ENCODE measurements at places on chromosomes 12 and 14.

GRCh38 chr14:67392800-67393199, 19.2 kb downstream of the PLEK2 start:
- DNase-seq, result no peak

DNA sequence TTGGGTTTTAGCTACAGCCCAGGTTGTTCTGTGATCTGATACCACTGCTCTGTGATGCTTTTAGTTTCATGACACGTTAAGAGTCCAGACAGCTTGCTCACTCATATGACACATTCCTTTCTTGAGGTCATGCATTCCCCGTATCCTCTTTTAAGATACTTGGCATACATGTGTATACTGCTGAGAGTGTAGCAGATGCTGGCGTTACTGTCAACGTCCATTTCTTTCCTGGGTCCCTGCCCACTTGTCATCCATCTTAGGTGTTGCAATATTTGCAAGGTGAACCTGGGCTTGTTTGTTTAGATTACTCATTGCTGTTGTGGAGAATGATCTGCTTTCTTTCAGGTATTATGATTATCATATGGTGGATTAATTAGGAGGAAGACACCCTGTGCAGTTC, 9.1 kb upstream of the EMP1 start:
- DNase-seq, result no peak

DNA sequence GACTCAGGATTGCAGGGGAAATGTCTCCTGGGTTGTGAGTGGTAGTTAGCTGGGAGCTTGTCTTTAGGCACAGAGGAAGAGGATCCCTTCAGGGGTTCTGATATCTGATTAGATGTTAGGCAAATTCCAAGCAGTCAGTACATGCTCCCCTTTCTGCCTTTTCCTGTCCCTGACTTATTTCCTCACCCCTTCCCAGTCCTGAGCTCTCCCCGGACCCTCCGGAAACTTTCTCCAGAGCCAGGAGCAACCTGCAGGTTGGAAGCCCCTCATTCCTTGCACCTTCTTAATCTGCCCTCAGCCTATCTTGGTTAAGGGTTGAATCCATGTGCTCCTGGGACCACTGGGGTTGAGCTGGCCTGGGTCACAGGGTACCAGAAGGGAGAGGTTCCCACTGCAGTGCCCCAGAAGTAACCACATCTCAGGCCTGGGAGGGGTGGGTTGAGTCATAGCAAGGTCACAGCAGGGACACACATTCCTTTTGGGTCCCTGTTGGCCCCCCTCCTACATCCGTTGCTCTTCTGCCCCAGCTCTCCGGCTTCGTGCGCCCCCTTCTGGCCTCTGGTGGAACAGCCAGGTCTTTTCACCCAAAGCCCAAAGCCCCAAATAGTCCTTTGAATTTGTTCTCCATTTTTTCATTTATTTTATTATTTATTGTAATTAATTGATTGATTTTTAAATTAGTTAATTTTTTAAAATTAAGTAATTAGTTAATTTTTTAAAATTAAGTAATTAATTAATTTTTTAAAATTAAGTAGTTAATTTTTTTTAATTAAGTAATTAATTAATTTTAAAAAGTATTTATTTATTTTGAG, 1.8 kb downstream of the IGFBP6 start:
- DNase-seq, result peak; percentile 95

GRCh38 chr12:20631711-20632110, 63.4 kb upstream of the SLCO1C1 start:
- no peak for DNase-seq

GRCh38 chr14:74616996-74617700, 5.1 kb upstream of the LTBP2 start:
- no peak for DNase-seq

- DNase-seq, result no peak
Observed at GRCh38 chr14:105126981-105127329, 41.6 kb downstream of the JAG2 start.

- no peak for DNase-seq
Observed at GRCh38 chr12:197911-198695, 15.9 kb downstream of the SLC6A12 start.

DNA sequence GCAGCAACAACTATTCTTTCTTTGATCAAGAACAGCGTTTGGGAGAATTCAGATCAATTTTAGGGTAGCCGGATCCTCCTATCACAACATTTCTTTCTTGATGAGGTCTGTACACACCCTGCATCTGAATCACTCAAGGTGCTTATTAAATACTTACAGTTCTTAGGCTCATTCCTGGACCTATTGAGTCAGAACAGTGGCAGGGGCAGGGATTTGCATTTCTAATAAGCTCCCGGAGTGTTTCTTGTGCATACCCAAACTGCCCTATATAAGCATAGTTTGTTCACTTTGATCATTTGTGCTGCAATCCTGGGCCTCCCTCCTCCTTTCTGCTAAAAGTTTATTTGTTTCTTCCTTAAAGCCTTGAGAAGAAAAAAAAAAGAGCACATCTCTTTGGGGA, 80.5 kb upstream of the RPH3A start:
- no peak for DNase-seq

DNA sequence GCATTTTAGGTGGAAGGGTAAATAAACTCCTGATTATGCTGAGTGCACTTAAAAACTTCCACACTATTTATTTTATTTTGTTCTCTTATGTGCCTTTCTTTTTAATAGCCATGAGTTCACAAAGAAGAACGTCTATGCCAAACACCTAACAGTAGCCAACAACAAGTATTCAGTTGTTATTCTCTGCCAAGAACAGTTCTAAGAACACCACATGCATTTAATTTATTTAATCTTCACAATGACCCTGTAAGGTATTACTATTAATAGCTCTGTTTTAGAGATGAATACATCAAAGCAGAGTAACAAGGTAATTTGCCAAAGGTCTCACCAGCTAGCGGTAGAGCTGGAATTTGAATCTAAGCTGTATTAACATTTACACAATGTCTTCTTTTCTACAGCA, 240.1 kb downstream of the ALG10B start:
- DNase-seq, result no peak

- DNase-seq, result no peak
Observed at GRCh38 chr12:104672501-104673265, 215.9 kb downstream of the CHST11 start.

DNA sequence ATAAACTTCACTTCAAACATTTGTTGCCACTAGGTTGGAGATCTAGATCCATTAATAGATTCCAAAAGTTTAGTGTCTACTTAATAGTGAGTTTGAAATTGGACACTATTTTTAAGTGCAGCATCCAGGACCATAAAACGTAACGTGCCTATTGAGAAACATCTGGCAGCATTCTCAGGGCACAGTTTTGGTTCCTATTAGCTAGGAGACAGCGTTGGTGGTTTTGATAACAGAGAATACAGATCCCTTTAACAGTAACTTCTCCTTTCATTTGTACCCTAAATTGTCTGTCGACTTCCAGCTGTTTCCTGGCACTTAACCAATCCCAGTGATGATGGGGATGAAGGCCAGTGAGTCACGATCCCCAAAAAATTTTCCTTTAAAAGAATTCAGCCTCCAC, 25.8 kb downstream of the KCNK10 start:
- no peak for DNase-seq

- no peak for DNase-seq
Observed at GRCh38 chr14:45060551-45060950, 23.4 kb upstream of the PRPF39 start.

- no peak for DNase-seq
Observed at GRCh38 chr12:124517260-124518050, 50.0 kb downstream of the NCOR2 start.

GRCh38 chr12:25286837-25287236, 36.1 kb upstream of the KRAS start:
- DNase-seq, result no peak

GRCh38 chr12:111438481-111438880, 32.8 kb downstream of the SH2B3 start:
- peak; percentile 76 for DNase-seq

- no peak for DNase-seq
Observed at GRCh38 chr12:116528065-116528464, 31.1 kb upstream of the MAP1LC3B2 start.

DNA sequence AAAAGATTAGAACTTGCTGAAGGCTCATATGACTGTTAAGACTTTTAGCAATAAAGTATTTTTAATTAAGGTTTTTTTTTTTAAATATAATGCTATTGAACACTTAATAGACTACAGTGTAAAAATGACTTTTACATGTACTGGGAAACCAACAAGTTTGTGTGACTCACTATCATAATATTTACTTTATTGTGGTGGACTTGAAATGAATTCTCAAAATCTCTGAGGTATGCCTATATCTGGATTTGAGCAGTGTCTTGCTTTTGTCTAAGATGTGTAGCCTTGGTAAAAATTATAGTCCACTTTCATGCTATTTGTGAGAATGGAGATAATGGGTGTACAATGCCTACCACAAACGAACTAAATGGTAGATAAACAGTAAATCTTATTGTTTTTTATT, 33.9 kb upstream of the NAV3 start:
- no peak for DNase-seq

DNA sequence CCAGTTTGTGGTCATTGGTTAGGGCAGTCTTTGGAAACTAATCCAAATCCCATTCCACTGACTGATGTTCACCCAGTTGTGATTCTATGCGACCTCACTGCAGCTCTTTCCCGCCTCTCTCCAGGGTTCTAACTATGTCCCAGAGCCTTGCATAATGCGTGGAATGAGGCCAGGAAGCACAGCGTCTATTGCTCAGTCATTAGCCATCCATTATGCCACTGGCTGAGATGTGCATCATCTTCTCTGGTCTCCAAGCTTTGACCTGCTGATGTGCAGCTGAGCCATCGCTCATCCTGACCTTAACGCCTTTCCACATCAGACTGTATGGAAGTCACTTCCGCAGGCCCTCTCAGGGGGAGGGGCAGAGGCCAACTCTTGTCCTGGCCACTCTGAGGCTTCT, 115.4 kb upstream of the VRK1 start:
- no peak for DNase-seq

DNA sequence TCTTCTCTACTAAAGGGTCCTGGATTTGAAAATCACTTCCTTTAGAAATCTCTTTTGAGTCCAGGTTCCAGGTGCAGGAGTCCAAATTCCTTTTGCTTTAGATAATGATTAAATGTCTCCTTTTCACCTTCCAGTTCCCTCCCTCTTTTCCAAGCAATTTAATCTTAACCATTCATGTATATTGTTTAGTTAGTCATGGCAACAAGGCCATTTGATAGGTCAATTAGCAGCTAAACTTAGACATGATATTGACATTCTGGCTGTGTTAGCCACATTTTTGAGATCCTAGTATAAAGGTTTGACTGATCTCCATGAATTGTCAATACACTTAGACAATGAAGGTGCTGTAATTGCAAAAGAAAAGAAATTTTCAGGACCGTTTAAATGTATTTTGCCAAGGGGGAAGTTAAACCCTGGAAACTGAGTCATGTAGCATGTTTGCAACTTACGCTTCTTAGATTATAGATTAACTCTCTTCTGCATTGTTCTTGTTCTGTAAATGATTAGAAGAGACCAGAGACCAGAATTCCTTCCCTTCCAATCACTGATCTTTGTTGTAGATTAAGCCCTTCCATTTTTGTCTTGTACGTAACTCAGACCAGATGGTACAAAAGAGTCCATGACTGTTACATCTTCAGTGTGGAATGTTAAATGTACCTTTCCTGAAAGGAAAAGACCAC, 12.4 kb upstream of the C12orf75 start:
- DNase-seq, result no peak

- no peak for DNase-seq
Observed at GRCh38 chr12:41221491-41221890, 33.4 kb downstream of the PDZRN4 start.

DNA sequence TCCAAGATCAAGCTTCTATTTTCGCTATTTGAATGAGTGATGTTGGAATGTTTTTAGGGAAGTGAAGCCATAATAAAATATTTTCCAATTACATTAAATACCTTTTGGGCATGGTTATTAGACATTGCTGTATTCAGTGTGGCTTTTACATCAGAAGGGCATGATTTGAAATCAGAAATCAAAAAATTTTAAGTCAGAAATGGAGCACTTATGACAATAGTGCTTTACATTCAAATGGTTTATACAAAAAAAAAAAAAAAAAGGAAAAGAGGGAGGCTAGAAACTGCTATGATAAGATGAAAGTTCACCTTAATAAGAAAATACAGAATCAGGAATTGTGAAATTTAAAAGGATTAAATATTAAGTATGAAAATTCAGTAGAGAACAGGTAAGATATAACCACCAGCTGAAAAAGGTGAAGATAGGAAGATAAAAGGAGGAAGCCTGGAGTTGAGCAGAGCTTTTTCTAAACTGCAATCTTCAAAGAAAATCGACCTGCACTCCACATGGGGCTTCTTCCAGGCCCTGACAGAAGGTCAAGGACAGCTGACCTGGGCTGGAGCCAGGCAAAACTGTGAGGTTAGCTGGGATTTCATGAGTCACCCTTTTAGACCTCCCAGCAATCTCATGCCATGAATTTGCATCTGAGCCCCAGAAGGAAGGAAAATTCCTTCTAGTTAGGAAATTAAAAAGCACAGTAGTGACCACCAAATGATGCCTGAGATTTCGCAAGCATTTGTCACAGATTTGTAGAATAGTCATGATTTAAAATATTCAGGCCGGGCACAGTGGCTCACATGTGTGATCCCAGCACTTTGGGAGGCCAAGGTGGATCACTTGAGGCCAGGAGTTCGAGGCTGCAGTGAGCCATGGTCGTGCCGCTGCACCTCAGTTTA, 23.4 kb upstream of the BMP4 start:
- DNase-seq, result no peak

- no peak for DNase-seq
Observed at GRCh38 chr12:45314770-45315169, 98.9 kb downstream of the ANO6 start.

- DNase-seq, result no peak
Observed at GRCh38 chr12:47616440-47616839, 89.4 kb downstream of the RPAP3 start.

DNA sequence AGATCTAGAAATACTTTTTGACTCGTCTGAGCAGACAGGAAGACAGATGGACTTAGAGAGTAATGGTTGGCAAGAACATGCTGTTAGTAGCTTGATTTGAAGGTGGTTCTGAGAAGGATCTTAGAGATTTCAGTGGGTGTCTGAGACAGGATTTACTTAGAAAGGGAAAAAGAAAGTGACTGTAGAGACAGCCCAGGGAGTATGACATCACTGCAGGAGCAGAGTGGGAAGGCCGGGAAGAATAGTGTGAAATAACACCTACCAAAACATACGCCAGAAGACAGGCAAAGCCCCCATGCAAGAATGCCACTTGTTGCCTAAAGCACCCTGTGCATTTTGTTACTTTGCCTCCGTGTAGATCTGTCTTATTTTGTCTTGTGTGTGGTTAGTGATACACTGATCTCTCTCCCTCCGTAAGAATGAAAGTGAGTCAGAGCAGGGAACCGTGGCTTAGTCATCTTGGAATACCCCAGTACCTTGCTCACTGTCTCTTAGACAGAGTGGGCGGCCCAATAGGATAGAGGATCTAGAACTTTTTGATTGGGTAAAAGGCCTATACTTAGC, 161.3 kb upstream of the IFNG-AS1 start:
- peak; percentile 44 for DNase-seq

Data from activated naive CD8-positive, alpha-beta T cell treated with anti-CD3 and anti-CD28 coated beads, Interleukin-2, amount 50 U/mL, for 24 hours (primary cell).